Brain (organoid and tissue), 16 donors: ENCODE measurements at places on chromosomes 1 and 21.
A peak's percentile ranks its signal among the peaks of the same experiment; 100 is the strongest.

- DNase-seq, result no peak
These were observed 70.8 kb upstream of the PRKACB start for GRCh38 chr1:84073266-84073665.

DNA sequence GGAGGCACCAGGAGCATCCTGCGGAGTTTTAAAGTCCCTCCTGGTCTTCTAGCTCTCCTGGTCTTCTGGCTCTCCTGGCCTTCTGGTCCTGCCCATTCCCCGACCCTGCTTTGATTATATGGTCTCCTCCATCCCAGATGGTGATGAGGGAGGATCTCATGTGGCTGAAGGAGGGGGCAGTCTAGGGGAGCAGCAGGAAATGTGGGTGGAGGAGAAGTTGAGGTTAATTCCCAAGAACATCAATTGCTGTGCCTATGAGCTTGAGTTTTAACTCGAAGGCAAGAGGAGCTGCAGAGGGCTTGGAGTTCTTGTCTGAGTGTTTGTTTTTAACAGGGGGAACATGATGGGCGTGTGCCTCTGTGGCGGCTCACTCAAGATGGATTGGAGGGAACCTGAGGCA is 408.8 kb downstream of the MATN1 start:
- DNase-seq, result no peak

DNA sequence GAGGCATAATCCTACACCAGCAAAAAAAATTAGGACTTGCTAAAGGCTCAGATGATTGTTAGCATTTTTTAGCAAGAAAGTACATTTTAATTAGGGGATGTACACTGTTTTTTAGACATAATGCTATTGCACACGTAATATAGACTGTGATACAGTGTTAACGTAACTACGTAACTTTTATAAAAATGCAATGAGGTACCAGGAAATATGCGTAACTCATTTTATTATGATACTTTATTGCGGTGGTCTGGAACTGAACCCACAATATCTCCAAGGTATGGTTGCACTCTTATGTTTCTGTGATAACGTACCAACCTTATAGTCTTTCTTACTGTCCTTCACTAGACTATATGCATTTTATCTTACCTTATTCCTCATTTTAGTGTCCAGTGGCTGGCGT is 62.8 kb upstream of the B3GALT2 start:
- DNase-seq, result no peak

DNA sequence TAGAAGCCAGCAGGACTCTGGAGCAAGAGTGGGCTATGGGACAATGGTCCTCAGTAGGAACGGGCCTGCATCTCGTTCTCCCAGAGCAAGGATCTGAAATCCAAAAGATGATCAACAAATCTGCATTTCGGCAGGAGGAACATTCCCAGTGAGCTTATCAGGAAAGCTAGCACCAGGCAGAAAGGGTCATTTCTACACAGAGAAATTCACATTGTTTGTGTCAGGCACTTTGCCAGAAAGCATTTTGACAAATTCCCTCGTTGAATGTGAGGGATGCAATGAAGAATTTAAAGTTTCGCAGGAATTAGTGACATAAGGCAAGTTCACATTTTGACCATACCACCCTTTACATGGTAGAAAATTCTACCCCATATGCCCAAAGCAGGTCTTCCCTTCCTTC is 31.6 kb upstream of the ETS2 start:
- no peak for DNase-seq

- no peak for DNase-seq
These were observed 49.1 kb upstream of the IFNLR1 start for GRCh38 chr1:24235921-24236788.

DNA sequence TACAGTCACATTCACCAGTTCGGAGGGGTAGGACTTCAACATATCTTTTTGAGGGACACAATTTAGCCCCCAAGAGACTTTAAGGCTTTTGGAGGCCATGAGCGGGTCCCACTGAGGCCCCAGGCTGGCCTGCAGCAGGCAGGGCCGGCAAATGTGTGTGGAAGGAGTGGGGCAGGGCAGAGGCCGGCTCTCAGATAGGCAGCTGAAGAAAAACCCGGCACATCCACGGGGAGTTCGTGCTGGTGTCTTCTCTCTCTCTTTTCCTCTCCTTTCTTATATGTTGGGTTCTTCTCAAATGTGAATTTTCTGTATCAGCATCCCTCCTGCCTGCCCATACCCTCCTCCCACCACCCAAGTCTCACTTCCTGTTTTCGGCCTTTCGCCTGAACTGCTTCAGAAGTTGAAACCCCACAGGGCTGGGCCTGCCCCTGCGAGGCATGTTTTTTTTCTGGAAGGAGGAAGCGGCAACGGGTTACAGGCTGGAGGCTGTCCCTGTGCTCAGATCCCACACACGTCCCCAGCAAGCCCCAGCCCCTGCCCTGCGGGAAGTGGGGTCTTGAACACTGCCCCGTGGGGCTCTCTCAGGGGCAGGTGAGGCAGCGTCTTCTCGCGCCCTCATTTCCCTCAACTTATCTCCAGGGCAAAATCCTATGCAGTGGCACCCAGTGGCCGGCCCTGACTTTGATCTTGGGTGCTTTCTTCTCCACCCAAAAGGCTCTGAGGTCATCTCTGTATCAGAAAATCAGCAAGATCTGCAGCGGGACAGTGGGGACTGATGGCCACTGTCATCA is 9.7 kb upstream of the UMODL1 start:
- DNase-seq, result no peak

GRCh38 chr1:157166590-157166989 is 28.4 kb upstream of the ETV3 start:
- DNase-seq, result peak; percentile 42

- DNase-seq, result no peak
These were observed 20.8 kb upstream of the TSNAX start for GRCh38 chr1:231507476-231508355.
